T1000 (cell line): ENCODE measurements at places on chromosomes 1 and 21.

- DNase-seq, result no peak
Measured at GRCh38 chr1:32764826-32765569, 52.2 kb downstream of the YARS1 start.

DNA sequence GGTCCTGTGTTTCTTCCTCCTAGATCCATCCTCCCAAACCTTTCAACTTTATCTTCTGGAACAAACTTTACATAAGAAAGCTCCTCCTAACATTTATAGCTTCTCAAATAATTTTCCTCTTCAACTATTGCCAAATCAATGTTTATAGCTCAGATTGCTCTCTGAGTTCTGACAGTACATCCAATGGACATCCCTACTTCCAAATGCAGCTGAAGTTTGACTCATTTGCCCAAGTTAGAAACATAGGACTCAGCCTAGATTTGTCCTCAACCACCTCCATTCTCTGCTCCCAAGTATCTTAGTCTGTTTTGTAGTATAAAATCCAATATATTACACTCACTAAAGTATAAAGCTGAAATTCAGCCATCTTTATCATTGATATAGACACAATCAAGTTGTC lies 62.6 kb downstream of the ALG14 start:
- no peak for DNase-seq

DNA sequence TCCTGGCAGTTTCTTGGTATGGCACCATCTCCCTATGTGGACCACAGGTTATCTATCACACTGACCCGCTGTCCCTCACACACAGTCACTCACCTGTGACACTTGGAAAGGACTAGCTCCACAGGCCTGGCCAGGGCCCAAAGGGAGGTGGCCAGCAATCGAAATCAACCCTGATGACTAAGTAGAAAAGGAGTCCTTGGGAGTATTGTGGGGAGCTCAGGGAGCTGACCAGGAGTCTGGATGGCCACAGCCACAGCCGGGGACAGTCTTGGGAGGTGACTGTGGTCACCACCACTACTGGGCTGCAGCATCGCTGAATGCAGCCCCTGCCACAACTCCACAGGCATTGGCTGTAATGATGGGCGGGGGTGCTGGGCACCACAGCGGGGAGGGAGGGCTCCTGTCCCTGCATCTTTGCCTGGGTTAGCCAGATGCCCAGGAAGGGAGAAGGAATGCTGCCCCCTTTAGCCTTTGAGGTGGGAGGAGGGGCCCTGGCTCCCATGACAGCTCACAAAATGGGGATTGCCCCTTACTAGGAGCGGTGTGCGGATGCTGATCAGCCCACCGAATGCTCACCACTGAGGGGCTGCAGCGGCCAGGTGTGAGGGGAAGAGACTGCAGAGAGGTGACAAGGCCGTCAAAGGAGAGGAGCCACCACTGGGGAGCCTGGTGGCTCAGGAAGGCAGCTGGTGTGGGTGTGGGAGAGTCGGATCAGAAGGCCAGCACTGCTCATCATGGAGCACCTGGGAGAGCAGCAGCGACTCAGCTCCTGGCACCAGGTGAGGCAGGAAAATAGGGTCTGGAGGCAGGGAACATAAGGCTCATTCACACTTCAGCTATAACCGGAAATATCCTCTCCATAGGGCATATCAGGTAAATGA lies 61.3 kb downstream of the H3-3A start:
- DNase-seq, result no peak

- no peak for DNase-seq
Measured at GRCh38 chr1:108901106-108901505, 24.3 kb downstream of the GPSM2 start.

- no peak for DNase-seq
Measured at GRCh38 chr1:44647896-44648295, 26.4 kb downstream of the TMEM53 start.

GRCh38 chr1:232927830-232928505 lies 22.4 kb upstream of the NTPCR start:
- no peak for DNase-seq

- DNase-seq, result no peak
Measured at GRCh38 chr1:208538587-208538986, 294.4 kb upstream of the PLXNA2 start.

- no peak for DNase-seq
Measured at GRCh38 chr1:61391730-61392129, 309.4 kb downstream of the NFIA start.

- DNase-seq, result no peak
Measured at GRCh38 chr1:46133181-46133658, 791 bp upstream of the PIK3R3 start.

DNA sequence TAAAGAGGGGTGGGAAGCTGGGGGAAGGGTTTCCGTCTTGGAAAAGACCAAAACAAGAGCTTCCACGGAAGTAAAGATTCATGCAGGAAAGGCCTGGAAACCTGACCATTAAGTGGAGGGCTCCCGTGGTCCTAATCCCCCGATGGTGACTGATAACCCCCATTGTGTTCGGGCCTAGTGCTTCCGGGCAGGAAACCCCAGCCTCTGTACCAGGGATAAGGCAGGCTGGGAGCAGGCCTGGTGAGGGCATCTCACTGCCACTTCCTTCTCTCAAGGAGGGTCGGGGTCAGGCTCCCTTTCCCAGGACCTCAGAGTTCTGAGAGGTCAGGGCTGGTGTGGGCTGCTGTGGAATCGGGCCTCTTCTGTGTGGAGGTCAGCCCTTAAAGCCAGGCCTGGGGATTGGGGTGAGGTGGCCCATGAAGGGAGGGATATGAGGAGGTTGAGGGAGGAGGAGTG lies 136.9 kb downstream of the CDC7 start:
- no peak for DNase-seq

DNA sequence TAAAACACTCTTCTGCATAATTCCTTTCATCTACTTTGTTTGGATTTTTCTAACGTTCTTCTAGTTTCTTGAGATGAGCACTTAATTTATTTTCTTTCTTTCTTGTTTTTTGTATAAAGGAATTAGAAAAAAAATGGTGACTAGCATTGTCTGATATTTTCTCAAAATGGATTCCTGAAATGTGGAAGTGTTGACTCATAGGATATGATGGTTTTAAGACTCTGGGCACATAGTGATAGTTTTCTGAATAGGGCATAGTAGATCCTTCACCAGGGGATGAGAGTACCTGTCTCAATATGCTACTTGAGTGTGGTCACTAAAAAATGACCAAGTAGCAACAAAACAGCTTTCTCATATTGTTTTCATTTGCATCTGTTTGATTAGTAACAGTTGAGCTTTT lies 100.9 kb downstream of the PEX14 start:
- no peak for DNase-seq

GRCh38 chr1:222387007-222387814 lies 160.7 kb downstream of the HHIPL2 start:
- no peak for DNase-seq

GRCh38 chr1:228375578-228376261 lies 30.9 kb downstream of the TRIM11 start:
- no peak for DNase-seq

GRCh38 chr1:63669151-63669961 lies 76.1 kb downstream of the PGM1 start:
- DNase-seq, result no peak

DNA sequence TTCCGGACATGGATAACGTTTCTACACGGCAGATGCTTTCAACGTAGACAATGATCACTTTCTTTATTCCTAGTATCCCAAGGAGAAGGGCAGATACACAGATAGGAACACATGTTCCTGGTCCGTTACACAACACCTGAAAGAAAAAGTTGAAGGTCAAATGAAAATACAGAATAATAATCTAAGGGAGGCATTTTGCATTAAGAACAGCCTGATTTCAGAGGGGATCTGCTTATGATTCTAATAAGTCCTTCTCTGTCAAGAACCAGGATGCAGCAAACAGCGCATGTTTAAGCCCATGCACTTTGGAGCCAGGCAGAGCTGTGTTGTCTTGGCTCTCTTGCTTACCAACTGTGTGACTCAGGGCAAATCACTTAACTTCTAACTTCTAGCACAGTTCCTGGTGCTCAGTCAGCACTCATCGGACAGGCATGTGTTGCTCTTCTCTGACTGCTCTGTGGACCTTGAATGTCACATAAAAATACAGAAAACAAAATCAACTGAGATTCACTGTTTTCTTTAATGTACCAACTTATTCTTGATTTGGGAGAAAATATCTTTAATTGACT lies 56.3 kb upstream of the CNN3 start:
- DNase-seq, result no peak

- DNase-seq, result no peak
Measured at GRCh38 chr1:36542962-36543515, 60.3 kb upstream of the CSF3R start.

DNA sequence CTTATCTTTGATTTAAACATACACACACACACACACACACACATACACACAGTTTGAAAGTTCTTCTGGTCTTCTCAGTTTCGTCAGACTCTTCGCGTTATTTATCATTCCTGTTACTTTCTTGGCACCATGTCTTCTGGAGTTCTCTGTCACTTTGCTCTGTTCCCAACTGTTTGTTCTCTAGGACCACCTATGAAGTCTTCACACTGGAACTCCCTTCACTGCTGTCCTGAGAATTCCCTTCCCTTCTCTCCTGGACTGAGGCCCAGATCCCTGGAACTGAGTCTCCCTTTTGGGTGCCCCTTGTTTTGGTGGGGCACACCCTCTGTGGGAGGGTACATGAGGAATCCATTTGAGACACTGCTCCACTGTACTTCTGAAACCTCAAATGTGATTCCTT lies 30.5 kb downstream of the ALG14 start:
- no peak for DNase-seq

- DNase-seq, result no peak
Measured at GRCh38 chr1:222554177-222554576, 6.3 kb upstream of the HHIPL2 start.

- DNase-seq, result no peak
Measured at GRCh38 chr1:149936170-149936991, at the start of gene MTMR11. Gene MTMR11, minus strand, starts transcription at chr1:149936879. Its CDS starts 232 bp downstream, at chr1:149936647.

DNA sequence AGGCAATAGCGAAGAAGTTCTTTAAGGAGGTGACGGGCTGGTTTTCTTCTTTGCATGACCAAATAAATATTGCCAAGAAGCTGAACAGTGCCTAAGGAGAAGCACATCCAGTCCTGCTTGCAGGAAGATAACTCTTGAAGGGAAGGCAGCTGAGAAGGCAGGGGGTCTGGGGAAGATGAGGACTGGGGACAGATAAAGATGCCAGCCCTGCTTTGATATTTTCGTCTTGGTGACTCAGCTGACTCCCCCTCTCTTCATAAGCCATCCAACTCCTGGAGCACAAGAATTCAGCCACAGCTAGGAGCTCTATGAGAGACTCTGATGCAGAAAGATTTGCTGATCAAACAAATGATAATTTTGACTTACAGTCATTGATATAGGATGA lies 3.4 kb downstream of the CFAP45 start:
- DNase-seq, result no peak

DNA sequence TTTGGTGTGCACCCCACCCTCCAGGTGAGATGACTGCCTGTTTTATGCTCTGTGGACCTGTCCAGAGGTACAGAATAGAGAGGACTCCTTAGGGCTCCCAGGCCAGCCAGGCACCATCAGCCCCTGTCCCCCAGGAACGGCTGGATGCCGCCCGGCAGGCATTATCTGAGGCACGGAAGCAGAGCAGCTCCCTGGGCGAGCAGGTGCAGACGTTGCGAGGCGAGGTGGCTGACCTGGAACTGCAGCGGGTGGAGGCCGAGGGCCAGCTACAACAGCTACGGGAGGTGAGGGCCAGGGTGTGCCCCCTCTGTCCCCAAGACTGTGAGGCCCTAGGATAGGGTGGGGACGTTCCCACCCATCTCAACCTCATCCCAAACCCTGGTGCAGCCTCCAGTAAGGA lies 10.8 kb downstream of the MFAP2 start:
- no peak for DNase-seq

DNA sequence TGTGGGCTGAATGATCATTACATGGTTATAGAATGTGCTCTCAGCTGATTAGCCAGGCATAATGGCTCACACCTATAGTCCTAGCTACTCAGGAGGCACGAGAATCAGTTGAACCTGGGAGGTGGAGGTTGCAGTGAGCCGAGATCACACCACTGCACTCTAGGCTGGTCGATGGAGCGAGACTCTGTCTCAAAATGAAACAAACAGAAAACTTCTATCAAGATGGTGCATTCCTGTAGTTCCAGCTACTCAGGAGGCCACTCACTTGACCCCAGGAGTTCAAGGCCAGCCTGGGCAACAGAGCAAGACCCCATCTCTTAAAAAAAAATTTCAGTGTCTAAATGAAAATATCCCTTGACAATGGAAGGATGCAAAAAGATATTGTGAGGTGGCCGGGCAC lies 10.9 kb downstream of the TIMM17A start:
- DNase-seq, result no peak

- no peak for DNase-seq
Measured at GRCh38 chr1:86875722-86876121, 38.2 kb downstream of the SELENOF start.

DNA sequence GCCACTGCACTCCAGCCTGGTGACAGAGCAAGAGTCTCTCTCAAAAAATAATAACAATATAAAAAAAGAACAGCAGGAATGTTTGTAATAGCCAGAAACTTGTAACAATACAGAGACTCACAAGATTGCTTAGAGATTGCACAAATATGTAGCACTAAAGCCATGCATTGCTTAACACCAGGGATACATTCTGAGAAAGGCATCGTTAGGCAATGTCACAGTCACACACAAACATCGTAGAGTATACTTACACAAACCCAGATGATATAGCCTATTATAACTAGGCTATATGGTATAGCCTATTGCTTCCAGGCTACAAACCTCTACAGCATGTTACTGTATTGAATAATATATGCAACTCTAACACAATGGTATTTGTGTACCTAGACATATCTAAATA lies 45.3 kb downstream of the GPATCH2 start:
- no peak for DNase-seq

DNA sequence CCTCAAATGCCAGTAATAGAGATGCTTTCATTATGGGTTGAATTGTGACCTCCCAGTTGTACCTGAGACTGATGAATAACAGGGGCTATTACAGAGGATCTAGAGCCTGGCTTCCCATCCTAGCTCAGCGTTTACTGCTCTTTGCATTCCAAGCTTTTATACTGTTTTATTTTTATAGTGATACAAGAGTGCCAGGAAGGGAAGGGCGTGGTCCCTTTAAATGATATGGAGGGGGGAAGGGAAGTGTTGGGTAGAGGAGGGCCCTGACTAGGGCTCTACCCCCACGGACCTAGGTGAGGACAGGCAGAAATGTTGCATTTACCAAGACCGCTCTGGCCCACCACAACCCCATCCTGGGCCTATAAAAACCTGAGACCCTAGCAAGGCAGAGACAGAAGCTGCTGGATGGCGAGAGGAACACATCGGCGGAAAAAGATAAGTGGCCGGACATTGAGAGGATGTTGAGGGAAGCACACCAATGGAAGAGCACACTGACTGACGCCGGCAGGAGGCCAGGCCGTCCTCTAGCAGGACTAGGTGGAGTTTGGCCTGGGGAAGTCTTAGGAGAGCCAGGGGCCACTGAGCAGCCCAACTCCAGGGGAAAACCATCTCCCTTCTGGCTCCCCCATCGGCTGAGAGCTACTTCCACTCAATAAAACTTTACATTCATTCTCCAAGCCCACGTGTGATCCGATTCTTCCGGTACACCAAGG lies 1025.9 kb downstream of the TTLL7 start:
- DNase-seq, result no peak

- DNase-seq, result no peak
Measured at GRCh38 chr1:160949881-160950280, 4.7 kb downstream of the ITLN2 start.
